Stomach (tissue), 19 donors: ENCODE measurements at places on chromosomes 1 and 21. TPM values are rescaled to one million over a fixed set of nuclear protein-coding genes. Genes with fewer than 3 reads are reported as not detected.

BARHL2 gene
- total RNA-seq, result not detected

CCDC27 gene
- total RNA-seq, result not detected

CRNN gene
- total RNA-seq, result not detected

SPATA6 gene
- total RNA-seq, result 17.4 TPM

EXTL1 gene
- total RNA-seq, result not detected

RAB13 gene
- total RNA-seq, result 35.6 TPM

KRTAP7-1 gene
- total RNA-seq, result not detected

CHD5 gene
- total RNA-seq, result 0.92 TPM

SHC1 gene
- 73.7 TPM for total RNA-seq

LEPROT gene
- 39.3 TPM for total RNA-seq

SPRR2A gene
- not detected for total RNA-seq

NPHS2 gene
- total RNA-seq, result not detected

KCNJ15 gene
- total RNA-seq, result not detected

- H3K27me3 ChIP-seq, result no peaks in the 10 kb centered on the region
- H3K36me3 ChIP-seq, result no peaks in the 10 kb centered on the region
- H3K27ac ChIP-seq, result peak within 1 kb of the TSS; percentile 80
- peak within 1 kb of the TSS; percentile 48 for H3K4me3 ChIP-seq
- H3K4me1 ChIP-seq, result peaks cover 29% of the 10 kb centered on the region
- peak; percentile 85 for DNase-seq
These were observed at the start of gene SGIP1 for GRCh38 chr1:66533804-66534740. TSS of gene SGIP1 (plus strand) at chr1:66534153. CDS start at chr1:66534359, 206 bp downstream.

DNA sequence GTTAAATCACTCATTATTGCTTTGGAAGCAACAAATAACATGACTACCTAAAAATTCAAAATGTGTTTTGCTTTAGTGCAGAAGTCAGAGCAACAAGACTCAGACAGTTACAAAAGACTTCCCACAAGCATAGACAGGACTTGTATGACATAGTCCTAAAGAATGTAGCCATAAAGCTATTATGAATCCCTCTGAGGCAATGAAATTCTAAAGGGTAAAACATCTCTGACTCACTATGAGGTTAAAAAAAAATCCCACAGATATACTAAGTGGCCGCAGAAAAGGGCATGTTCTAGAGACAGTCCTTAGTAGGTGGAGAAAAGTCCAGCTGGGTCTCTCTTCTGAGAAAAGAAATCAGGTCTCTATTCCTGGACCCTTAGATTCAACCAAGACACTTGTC is 4.9 kb downstream of the PRKAB2 start:
- H3K4me3 ChIP-seq, result no peak overlapping the region
- H3K36me3 ChIP-seq, result peaks cover 36% of the 10 kb centered on the region

GRCh38 chr1:113701429-113701828 is 57.9 kb downstream of the PHTF1 start:
- H3K4me1 ChIP-seq, result no peaks in the 10 kb centered on the region
- peaks cover 46% of the 10 kb centered on the region for H3K36me3 ChIP-seq
- no peak for DNase-seq
- no peak overlapping the region for H3K27ac ChIP-seq
- H3K27me3 ChIP-seq, result no peaks in the 10 kb centered on the region

DNA sequence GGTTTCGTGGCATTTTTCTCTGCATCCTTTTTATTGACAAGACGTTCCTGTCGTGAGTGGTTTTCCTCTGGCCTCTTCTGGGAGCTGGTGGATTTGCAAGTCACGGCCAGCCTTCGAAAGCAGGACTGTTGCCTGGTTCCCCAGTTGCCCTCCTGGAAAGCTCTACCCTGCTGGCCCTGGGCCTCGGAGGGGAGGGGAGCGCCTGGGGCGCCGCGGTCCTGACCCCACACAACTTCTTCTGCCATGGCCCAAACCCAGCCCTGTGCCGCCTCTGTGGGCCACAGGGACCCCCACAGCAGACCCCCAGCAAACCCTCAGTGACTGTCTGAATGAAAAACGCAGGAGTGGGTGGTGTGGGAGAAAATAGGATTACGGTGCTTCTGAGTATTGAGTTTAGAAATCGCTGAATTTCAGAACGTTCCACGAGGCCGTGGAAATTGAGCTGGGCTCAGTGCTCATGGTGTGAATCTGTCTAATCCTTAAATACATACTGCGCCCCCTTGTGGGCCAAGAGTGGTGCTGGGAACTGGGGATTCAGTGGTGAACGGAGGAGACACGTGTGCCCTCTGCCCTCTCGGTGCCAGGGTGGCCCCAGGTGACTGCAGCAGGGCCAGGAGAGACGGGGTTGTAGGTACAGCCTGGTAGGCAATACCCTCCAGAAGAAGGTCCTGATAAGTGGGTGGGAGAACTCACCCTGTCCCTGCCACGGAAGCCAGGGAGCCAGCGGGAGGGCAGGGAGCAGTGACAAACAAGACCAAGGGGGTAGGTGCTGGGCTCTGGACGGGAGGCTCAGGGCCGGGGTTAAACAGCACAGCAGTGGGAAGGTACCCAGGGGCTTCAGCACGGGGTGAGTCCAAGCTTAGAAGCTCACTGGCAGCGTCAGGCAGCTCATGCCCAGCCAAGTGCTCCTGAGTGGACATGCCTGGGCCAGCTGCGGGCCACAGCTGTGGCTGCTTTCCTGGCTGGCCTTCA is 101.2 kb upstream of the COL6A1 start:
- no peaks in the 10 kb centered on the region for H3K36me3 ChIP-seq
- H3K27ac ChIP-seq, result no peak overlapping the region
- H3K4me3 ChIP-seq, result no peak overlapping the region
- DNase-seq, result peak; percentile 80
- H3K4me1 ChIP-seq, result peaks cover 2% of the 10 kb centered on the region
- H3K27me3 ChIP-seq, result peaks cover 19% of the 10 kb centered on the region

DNA sequence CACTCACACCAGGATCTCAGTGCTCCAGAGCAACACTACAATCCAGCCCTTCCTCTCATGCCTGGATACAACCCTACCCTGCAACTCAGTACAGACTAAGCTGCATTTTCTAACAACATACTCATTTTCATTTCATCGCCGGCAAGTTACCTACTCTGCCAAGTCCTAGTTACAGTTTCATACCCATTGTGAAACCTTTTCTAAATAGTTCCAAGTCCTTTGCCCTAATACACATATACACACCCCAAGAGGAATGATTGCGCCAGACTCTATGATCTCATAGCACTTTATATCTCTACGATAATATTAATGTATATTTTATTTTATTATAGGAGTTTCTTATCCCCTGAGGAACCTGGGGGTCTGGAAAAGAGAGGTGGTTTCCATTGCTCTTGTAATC is 122.4 kb downstream of the LMX1A start:
- H3K4me3 ChIP-seq, result no peak overlapping the region
- no peak for DNase-seq
- H3K4me1 ChIP-seq, result peaks cover 12% of the 10 kb centered on the region
- H3K27me3 ChIP-seq, result no peaks in the 10 kb centered on the region
- H3K36me3 ChIP-seq, result no peaks in the 10 kb centered on the region

- no peak overlapping the region for H3K27ac ChIP-seq
- H3K36me3 ChIP-seq, result no peaks in the 10 kb centered on the region
- no peak for DNase-seq
- H3K4me1 ChIP-seq, result no peaks in the 10 kb centered on the region
- H3K27me3 ChIP-seq, result no peaks in the 10 kb centered on the region
These were observed 94.6 kb upstream of the DAB1 start for GRCh38 chr1:57518496-57518895.

GRCh38 chr1:117568999-117569398 is 36.8 kb upstream of the TENT5C start:
- H3K27me3 ChIP-seq, result no peaks in the 10 kb centered on the region
- no peak overlapping the region for H3K4me3 ChIP-seq
- no peak for DNase-seq

GRCh38 chr21:29753216-29753615 is 186.6 kb downstream of the GRIK1 start:
- DNase-seq, result no peak
- H3K27ac ChIP-seq, result no peak overlapping the region
- H3K4me3 ChIP-seq, result no peak overlapping the region
- no peaks in the 10 kb centered on the region for H3K4me1 ChIP-seq
- no peaks in the 10 kb centered on the region for H3K27me3 ChIP-seq

GRCh38 chr21:36430841-36431240 is 45.6 kb downstream of the CHAF1B start:
- H3K27ac ChIP-seq, result peak overlapping the region; percentile 75
- H3K36me3 ChIP-seq, result no peaks in the 10 kb centered on the region
- H3K4me3 ChIP-seq, result no peak overlapping the region
- H3K27me3 ChIP-seq, result no peaks in the 10 kb centered on the region
- peaks cover 20% of the 10 kb centered on the region for H3K4me1 ChIP-seq

GRCh38 chr21:42038826-42039425 is 28.8 kb upstream of the ZBTB21 start:
- no peaks in the 10 kb centered on the region for H3K36me3 ChIP-seq
- H3K27me3 ChIP-seq, result no peaks in the 10 kb centered on the region
- peak overlapping the region; percentile 64 for H3K27ac ChIP-seq
- no peak for DNase-seq

- no peak for DNase-seq
- H3K36me3 ChIP-seq, result no peaks in the 10 kb centered on the region
- H3K27ac ChIP-seq, result no peak overlapping the region
These were observed 507.0 kb downstream of the AJAP1 start for GRCh38 chr1:5161372-5161771.

GRCh38 chr1:15152318-15153183 is 996 bp upstream of the TMEM51 start:
- peak overlapping the region; percentile 75 for H3K4me3 ChIP-seq
- H3K36me3 ChIP-seq, result no peaks in the 10 kb centered on the region
- H3K27me3 ChIP-seq, result no peaks in the 10 kb centered on the region
- peak overlapping the region; percentile 98 for H3K27ac ChIP-seq
- DNase-seq, result peak; percentile 96

GRCh38 chr1:39818482-39818881 is 29.8 kb upstream of the BMP8B start:
- H3K27ac ChIP-seq, result peak overlapping the region; percentile 61
- DNase-seq, result peak; percentile 88
- H3K4me3 ChIP-seq, result no peak overlapping the region
- no peaks in the 10 kb centered on the region for H3K27me3 ChIP-seq
- H3K36me3 ChIP-seq, result no peaks in the 10 kb centered on the region
- peaks cover 20% of the 10 kb centered on the region for H3K4me1 ChIP-seq

GRCh38 chr1:7407980-7408770 is 362.9 kb upstream of the VAMP3 start:
- H3K27ac ChIP-seq, result no peak overlapping the region
- H3K4me3 ChIP-seq, result no peak overlapping the region
- no peaks in the 10 kb centered on the region for H3K36me3 ChIP-seq
- no peak for DNase-seq

- H3K27ac ChIP-seq, result no peak overlapping the region
- no peaks in the 10 kb centered on the region for H3K4me1 ChIP-seq
- no peak overlapping the region for H3K4me3 ChIP-seq
- DNase-seq, result no peak
These were observed 29.2 kb downstream of the CDCA8 start for GRCh38 chr1:37721565-37721964.

DNA sequence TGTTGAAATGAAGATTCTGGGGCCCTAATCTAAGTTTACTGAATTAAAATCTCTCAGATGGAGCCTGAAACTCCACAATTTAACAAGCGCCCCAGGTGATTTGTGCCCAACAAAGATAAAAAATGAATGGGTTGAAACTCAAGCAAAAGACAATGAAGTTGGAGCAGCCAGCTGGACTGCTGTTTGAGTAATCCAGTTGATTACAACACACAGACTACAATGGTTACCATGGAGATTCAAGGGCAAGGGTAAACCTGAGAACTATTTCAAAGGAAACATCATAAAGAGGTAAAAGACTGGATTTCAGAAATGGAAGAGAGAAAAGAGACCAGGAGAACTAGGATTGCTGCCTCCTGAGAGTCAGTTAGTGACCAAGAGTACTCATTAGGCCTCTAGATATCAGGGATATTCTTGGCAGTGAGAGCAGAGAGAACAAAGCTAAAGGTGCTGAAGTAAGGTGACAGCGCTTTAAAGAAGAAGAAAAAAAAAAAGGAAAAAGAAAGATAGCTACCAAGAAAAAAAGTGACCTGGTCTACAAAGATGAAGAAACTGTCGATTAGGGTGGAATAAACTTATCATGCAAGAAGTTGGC is 44.5 kb downstream of the LRRC53 start:
- H3K27ac ChIP-seq, result no peak overlapping the region
- no peaks in the 10 kb centered on the region for H3K4me1 ChIP-seq
- H3K36me3 ChIP-seq, result no peaks in the 10 kb centered on the region
- no peaks in the 10 kb centered on the region for H3K27me3 ChIP-seq

DNA sequence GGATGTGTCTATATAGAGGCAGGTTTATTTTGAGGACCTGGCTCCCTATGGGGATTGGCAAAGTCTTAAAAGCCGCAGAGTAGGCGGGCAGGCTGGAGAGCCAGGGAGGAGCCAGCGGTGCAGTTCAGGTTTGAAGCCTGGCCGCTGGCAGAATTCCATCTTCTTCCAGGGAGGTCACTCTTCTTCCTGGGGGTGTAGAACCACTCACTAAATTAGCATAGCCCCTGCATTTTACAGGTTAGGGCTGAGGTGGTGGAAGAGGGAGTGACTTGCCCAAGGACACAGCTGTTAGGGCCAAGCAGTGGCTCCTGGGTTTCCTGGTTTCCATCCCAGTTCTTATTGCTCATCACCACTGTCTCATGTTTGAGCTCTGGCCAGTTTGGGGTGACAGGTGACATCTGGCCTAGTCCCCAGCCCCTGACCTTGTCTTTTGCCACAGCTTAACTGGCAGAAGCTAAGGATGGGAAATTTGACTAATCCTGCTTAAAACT is 1.4 kb downstream of the PINK1 start:
- H3K4me3 ChIP-seq, result peak overlapping the region; percentile 86
- peaks cover 34% of the 10 kb centered on the region for H3K36me3 ChIP-seq
- DNase-seq, result peak; percentile 68
- H3K27ac ChIP-seq, result no peak overlapping the region

DNA sequence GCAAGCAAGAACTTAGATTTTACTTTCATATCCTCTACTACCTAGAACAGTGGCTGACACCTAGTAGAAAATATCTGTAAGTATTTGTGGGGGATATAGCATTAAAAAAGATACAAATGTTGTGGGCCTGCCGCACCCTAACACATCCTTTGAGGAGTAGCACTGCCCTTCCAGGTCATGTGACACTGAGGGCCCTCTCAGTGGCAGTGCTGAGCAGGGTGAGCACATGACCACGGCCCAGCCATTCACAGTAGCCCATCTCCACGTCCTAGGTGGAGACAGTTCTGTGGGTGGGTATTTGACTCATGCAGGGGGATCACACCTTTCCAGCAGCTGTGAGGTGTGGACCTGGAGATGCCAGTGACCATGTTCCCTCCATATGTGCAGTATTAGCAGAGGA is 108.9 kb downstream of the OMA1 start:
- H3K4me3 ChIP-seq, result no peak overlapping the region
- DNase-seq, result no peak
- H3K36me3 ChIP-seq, result no peaks in the 10 kb centered on the region
- no peaks in the 10 kb centered on the region for H3K4me1 ChIP-seq
- H3K27me3 ChIP-seq, result no peaks in the 10 kb centered on the region

GRCh38 chr1:221940631-221941030 is 198.7 kb upstream of the DUSP10 start:
- no peak for DNase-seq
- no peak overlapping the region for H3K27ac ChIP-seq
- H3K4me1 ChIP-seq, result no peaks in the 10 kb centered on the region
- H3K4me3 ChIP-seq, result no peak overlapping the region
- no peaks in the 10 kb centered on the region for H3K36me3 ChIP-seq

DNA sequence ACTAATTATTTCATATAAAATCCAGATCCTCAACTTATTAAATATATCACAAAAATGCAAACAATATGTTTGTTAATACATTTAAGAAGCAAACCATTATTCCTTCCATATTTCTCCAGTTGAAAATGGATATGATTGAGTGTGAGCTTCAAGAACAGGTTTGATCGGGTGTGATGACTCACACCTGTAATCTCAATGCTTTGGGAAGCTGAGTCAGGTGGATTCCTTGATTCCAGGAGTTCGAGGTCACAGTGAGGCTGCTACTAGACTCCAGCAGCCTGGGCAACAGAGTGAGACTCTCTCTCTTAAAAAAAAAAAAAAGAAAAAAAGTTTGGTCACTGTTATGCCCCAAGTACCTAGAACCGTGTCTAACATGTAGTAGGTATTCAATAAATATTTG is 42.9 kb upstream of the RRP15 start:
- H3K27me3 ChIP-seq, result no peaks in the 10 kb centered on the region
- no peak overlapping the region for H3K27ac ChIP-seq
